ENCODE measurements at places on chromosomes 5 and 9. TPM values are rescaled to one million over a fixed set of nuclear protein-coding genes. Genes with fewer than 3 reads are reported as not detected.

DNA sequence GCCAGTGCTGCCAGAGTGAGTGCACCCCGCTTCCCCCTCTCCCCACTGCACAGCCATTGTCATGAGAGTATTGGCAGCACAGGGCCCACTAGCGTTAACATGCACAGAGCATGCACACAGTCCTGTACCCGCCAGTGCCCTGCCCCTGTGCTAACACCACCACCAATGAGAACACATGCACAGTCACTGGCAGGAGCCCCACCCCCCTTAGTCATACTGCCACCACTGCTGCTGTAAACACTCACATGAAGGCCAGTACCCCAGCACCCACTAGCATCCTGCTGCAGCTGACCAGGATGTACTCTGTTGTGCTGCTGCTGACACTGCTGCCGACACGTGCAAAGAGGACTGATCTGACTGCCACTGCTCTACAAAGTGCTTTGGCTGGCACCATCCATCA is 19.5 kb upstream of the RANBP6 start:
- no peak for DNase-seq

- DNase-seq, result no peak
These were observed 94.2 kb downstream of the DPYSL3 start for GRCh38 chr5:147415651-147416050.

FAM151B gene
- 3.5 TPM for total RNA-seq

DNA sequence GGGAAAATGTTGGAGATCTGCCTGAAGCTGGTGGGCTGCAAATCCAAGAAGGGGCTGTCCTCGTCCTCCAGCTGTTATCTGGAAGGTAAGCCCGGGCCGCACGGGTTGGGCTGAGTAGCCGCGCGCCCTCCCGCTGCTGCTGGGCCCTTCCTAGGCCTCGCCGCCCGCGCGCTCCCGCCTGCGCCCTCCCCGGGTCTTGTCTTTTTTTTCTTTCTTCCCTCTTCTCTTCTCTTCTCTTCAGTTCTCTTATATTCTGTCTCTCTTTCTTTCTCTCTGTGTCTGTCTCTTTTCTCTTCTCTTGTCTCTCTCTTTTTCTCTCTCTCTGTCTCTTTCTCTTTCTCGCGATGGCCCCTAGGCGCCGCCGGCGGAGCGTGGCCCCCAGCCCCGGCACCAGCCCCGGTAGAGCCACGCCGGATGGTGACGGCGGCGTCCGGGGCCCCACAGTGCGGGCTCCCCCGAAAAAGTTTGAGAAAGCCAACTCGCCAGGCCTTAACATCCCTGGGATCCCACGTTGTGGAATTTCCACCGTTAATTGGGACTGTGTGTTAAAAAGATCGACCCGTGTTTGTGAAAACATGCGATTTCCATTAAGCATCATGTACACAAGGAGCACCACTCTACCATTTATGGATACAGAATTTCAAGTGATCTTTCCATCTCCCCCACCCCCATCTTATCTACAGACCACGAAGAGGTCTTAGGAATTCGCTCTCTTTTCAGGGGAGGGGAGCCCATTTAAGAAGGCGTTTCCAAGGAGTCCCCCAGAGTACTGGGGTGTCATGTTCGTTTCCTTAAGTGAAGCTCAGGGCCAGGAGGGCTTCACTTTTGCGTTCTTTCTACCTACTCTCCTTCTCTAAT is 616 bp downstream of the ABL1 start:
- peak; percentile 83 for DNase-seq

FOXD4L3 gene
- total RNA-seq, result 0.50 TPM

- no peak for DNase-seq
These were observed 87.9 kb downstream of the KCNT1 start for GRCh38 chr9:135789838-135790291.

Data from spleen (tissue), 13 donors.